ENCODE measurements at places on chromosomes 16 and 17.

DNA sequence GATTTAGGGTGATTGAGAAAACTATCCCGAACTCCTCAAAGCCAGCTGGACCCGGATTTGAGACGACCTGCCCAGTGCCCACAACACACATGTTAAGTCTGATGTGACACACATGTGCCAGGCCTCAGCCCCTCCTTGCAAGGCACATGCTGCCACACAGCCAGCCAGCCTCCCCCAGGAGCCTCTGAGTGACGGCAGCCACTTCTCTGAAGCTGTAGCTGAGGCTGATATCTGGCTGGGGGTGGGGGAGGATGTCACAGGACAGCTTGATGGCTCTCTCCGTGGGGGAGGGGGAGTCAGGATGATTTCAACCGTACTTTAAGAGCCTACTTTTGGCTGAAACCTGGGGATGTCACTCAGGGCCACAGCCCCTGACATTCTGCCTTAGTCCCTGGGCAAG is 40.9 kb downstream of the SRCIN1 start:
- DNase-seq: no peak

GRCh38 chr17:79407385-79407784 is 203.5 kb downstream of the RBFOX3 start:
- no peak for DNase-seq

- DNase-seq: no peak
Measured at GRCh38 chr17:17874478-17874877, 37.7 kb upstream of the SREBF1 start.

- no peak for DNase-seq
Measured at GRCh38 chr16:19172098-19172780, 4.2 kb downstream of the SYT17 start.

GRCh38 chr17:39973496-39973895 is 7.1 kb upstream of the PSMD3 start:
- no peak for DNase-seq

DNA sequence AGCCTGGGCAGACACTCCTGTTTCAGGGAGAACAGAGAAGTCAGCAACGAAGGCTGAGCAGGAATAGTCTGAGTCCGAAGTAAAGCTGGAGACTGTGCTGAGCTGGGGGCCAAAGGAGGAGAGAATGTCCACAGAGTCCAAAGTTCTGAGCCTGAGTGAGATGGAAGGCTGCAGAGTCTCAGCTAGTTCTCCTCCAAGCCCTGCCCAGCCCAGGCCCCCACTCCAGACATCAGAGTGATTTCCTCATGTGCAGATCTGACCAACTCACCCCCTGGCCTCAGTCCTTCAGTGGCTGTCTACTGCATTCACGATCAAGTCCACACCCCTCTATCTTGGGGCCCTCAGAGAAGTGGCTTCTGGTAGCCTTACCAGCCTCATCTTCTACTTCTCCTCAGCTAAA is 21.6 kb downstream of the SLC13A5 start:
- no peak for DNase-seq

DNA sequence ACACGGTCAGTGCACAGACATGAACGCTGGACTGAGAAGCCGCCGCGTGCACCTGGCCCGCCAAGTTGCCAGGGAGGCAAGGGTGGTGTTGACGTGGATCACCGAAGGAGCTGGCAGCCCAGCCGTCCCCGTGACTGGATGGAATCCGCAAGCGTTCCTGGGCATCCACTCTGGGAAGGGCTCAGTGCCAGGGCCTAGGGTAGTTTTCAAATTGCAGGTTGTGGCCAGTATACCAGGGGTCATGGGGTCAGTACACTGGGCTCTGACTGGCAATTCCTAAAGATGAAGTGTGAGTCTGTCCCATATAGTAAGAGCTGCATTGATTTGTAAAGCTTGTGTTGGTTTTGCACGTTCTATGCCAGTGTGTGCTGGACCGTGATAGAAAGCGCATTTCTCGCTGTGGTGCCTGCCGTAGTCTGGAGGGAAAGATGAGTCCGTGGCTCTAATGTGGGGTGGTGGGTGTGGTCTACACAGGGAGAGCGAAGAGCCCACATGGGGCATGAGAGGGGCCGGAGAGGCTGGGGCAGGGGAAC is 21.1 kb upstream of the METRNL start:
- DNase-seq: no peak

GRCh38 chr16:57688987-57689761 is 5.4 kb upstream of the DRC7 start:
- no peak for DNase-seq

DNA sequence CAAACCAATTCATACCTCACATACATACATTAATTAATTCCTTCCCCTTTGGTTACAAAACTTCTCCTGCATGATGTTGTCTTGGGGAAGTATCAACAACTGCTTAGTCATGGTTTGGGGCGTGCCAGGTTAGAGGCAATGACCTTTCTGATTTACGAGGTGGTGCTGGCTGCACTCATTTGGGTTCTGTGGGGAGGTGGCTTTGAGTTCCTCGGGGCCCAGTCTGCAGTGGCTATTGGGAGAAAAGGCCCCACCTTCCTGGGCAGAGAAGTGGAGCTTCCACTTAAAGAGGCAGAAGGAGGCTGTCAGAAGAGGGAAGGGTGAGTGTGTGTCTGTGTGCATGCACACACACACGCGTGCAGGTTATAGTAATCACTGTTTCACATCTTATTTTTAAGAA is 10.2 kb upstream of the ETV4 start:
- peak; percentile 44 for DNase-seq

GRCh38 chr17:6328279-6328678 is 106.6 kb downstream of the AIPL1 start:
- DNase-seq: no peak

GRCh38 chr17:42405963-42406495 is 17.0 kb downstream of the CAVIN1 start:
- peak; percentile 91 for DNase-seq

GRCh38 chr17:7652388-7653356 is 1.9 kb downstream of the ATP1B2 start:
- no peak for DNase-seq

DNA sequence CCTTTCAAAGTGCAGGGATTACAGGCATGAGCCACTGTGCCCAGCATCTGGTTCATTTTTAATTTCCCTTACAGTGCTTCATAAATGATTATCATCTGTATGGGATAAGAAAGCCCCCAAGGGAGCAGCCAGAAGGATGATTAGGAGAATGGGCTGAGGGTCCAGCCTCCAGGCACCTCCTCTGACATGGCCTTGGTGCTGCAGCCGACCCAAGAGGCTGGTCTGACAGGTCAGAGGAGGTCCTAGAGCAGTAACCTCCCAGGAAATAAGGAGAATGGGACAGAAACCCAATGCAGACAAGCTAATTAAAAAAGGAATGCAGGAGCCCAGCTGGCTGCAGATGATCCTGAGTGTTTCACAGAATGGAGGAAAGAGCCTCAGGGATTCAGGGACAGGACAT is 29.0 kb downstream of the MRC2 start:
- no peak for DNase-seq

DNA sequence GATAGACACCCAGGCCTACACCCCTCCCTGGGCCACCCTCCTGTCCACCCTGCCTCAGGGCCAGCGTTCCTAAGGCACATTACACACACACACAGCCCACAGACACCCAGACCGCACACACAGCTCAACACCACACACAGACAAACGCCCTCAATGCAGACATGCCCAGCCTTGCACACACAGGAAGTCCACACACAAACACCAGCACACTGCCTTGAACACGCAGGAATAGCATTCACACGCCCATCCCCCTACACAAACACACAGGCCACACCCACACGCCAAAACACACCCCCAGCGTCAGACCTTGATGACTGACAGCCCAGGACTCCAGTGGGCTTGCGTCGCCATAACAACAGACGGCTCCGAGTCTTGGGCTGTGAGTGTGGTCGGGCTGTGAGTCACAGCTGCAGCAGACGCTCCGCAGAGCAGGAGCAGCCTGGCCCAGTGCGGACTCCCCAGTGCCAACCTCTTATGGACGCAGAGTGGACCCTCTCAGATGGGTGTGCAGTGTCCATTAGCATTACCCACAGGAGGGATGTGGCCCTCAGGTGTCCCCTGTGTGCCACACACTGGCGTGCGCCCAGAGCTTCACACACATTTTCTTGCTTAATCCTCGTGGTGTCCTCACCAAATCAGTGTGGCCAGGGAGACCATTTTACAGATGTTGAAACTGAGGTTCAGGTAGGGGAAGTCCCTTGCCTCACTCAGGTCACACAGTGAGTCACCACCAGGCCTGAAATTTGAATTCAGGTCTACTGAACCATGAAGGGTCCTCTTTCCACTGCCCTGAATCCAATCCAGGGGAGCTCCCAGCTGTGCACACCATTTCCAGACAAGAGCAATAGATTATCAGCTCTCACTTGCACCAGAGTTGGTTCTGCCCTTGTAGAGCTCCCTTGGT is 17.8 kb upstream of the RAI1 start:
- peak; percentile 83 for DNase-seq

DNA sequence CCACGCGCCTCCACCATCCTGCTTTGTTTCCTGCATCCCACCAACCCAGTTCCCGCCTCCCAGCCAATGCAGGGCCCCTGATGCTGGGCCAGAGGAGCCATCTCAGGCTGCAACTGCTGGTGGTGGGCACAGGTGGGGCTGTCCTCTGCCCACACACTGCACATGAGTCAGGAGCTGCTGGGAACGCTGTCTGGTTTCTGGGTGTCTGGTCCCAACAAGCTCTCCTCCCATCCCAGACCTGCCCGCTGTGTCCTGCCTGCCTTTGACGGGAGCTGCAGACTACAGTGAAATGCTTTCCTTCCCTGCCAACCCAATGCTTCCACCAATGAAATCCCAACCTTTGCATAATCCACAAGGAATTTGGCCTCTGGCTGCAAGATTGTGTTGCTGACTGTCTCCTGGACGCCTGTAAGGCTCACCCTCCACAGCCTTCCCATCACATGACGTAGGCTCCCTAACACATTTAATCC is 98.9 kb downstream of the N4BP1 start:
- DNase-seq: no peak

- peak; percentile 86 for DNase-seq
Measured at GRCh38 chr17:32998111-32998886, 6.7 kb downstream of the SPACA3 start.

GRCh38 chr16:87874639-87875427 is 5.5 kb upstream of the SLC7A5 start:
- DNase-seq: peak; percentile 93

DNA sequence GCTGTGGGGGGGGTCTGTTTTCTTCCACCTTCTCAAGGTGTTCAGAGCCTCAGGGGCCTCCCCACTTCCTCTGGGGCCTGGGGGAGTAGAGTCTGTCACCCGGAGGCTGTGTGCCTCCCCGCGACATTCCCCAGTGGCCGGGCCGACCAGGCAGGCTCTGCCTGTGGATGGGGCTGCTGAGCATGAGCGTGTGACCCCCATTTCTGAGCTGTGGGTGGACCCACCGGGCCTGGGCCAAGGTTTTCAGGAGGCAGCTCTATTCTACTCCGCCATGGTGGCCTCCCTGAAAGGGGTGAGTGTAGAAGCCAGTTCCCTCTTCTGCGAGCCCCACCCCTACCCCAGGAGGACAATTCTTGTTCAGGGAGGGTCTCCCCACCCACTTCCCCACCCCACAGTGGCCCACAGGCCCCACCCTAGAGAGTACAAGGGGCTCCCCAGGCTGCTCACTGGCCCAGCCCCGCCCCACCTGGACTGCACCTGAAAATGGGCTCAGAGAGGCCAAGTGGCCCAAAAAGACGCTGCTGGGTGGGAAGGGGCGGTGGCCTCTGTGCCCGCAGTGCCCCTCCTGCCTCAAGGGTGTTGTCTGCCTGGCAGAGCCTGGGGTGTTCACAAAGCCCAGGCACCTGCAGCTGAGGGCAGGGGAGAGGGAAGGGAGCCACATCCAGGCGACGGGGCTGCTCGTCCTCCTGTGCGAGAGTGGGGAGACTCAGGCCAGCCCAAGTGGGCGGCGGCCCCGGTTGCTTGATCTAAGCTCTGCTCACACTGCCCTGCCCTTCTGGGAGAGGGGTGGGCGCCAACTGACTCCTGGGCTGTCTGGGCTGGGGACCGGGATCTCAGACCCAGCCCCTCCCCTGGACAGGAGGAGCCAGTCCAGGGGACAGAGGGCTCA is 1.3 kb downstream of the MSLN start:
- no peak for DNase-seq

DNA sequence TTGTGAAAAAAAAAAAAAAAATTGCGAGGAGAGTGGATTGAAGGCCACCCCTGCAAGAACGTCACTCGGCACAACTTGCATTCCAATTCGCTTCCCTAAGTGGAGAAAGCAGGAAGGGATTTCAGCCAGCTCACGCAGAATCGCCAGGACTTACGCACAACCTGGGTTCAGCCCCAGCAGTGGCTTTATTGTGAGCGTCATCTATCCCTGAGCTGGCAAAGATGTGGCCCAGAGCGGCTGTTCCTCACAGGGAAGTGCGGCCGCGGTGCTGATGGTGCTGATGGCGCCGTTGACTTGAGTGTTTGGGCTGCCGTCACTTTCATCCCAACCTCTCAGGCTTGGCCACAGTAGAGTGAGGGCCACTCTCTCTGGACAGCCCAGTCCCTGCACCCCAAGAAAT is 197.6 kb downstream of the NTN1 start:
- DNase-seq: no peak

DNA sequence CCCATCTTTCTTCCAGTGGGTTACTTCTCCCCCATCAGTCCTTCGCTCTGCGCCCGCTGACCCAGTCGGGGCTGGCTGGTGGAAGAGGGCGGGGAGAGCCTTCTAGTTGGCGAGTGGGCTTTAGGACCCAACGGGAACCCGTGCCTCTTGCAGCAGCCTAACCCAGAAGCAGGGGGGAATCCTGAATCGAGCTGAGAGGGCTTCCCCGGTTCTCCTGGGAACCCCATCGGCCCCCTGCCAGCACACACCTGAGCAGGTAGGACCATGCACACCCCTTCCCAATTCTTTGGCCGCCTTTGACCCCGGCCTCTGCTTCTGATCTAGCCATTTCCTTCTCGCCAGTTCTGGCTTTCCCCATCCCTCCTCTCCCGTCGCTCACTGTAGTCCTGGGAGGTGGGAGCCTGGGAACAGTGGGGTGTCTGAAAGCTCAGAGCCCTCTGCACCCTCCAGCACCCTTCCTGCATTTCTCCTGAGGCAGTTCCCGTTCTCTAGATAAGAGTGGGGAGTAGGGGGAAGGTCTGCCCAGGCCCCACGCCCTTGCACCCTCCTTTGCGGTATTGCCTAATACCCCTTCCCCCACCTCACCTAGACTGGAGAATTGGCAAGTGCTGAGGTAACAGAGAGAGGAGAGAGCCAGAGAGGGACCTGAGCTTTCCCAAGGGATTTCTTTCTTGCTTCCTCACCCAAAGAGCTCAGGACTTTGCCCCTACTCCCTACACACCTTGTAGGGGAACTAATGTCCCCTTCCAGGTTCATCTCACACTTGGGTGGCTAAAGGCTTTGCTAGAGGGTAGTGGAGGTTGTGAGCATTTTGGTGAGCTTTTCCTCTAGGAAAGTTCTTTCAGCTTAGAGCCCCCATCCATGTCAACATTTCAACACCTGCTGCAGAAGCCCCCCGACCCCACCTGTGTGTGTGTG is at the start of gene RARA:
Gene RARA (plus strand): TSS at position 150 of the 918 bp plus-strand sequence. CDS start 22,039 bp downstream, outside the sequence.
- DNase-seq: peak; percentile 50

GRCh38 chr17:17077861-17078732 is 35.8 kb downstream of the MPRIP start:
- no peak for DNase-seq

DNA sequence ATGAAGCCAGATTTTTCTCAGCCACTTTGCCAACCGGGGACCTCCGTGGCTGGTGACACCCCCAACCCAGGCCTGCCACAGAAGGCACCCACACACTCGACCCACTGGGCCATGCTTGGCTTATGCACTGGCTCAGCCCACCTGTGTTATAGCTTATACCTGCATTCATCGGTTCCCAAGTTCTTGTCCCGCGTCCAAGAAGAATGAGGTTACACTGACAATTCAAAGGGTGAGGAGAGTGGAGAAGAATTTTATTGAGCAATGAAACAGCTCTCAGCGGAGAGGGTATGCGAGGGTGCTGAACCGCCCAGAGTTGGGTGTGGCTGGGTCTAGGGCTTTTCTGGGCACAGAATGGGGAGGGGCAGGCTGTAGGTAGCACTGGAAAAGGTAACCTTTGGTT is 22.2 kb upstream of the CDH15 start:
- no peak for DNase-seq

All from activated CD4-positive, alpha-beta T cell treated with anti-CD3 and anti-CD28 coated beads for 36 hours (primary cell).